ENCODE measurements at places on chromosomes 5 and 9. TPM values are rescaled to one million over a fixed set of nuclear protein-coding genes. Genes with fewer than 3 reads are reported as not detected.

TAF11L10 gene
- total RNA-seq = not detected

DNA sequence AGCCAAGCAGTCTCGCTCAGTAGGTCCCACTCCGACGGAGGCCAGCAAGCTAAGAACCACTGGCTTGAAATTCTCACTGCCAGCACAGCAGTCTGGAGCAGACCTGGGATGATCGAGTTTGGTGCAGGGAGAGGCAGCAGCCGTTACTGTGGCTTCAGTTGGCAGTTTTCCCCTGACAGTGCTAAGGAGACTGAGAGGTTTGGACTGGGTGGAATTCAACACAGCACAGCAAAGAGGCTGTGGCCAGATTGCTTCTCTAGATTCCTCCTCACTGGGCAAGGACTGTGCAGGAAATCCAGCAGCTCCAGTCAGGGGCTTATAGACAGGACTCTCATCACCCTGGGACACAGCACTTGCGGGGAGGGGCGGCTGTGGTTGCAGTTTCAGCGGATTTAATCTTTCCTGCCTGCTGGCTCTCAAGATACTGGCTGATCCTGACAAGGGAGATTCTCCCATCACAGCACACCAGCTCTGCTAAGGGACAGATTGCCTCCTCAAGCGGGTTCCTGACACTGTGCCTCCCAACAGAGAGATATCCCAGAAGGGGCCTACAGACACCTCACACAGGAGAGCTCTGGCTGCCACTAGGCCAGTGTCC lies 122.1 kb downstream of the YIPF5 start:
- no peak for DNase-seq

DNA sequence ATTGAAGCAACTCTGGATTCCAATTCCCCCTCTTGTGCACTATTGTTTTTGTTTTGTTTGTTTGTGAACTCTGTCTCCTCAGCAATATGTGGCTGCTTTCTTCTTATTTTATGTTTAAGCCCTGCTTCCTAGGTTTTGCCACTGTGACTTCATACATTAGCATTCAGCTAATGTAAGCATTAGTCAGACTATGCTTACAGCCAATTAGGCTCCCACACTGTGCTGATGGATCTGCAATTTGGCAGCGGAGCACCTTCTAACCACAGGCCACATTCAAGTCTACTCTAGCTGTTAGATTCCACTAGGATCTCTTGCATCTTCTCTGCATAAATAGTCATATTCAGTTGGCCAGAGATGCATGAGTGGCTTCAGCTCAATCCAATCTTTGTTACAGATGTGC lies 9.6 kb upstream of the BICD2 start:
- DNase-seq = no peak

GRCh38 chr9:75116306-75116705 lies 28.0 kb downstream of the OSTF1 start:
- no peak for DNase-seq

- DNase-seq = no peak
These were observed 71.7 kb downstream of the PCSK5 start for GRCh38 chr9:75962013-75962661.

Measured in WTC11 (cell line).